C1 segment of cervical spinal cord (tissue), 14 donors: ENCODE measurements at places on chromosomes 6 and 20.

GRCh38 chr20:40293740-40294139 lies 395.3 kb downstream of the MAFB start:
- DNase-seq = no peak

- DNase-seq = no peak
These were observed 506 bp downstream of the RGS17 start for GRCh38 chr6:153130515-153131036.

GRCh38 chr6:39520411-39520810 lies 197.9 kb upstream of the KCNK16 start:
- DNase-seq = no peak

GRCh38 chr20:6501061-6501460 lies 266.4 kb upstream of the BMP2 start:
- DNase-seq = no peak

- DNase-seq = no peak
These were observed 29.4 kb downstream of the THBS2 start for GRCh38 chr6:169224185-169224695.

DNA sequence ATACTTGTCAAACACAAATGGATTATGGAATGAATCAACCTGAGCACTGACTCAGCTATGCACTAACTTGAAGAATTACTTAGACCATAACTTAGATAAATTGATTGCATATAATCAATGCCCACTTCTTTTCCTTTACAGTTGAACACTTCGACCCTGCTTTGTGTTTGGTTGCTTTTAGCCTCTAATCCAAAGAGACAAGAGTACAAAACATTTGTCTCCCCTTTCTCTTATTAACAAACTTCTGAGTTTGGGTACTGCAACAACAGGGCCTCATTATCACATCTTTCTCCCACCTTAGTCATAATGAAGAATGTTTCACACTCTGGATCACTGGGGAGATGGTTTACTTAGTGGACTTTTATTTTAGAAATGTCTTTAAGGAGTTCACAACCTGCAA lies 2.6 kb upstream of the TAAR6 start:
- no peak for DNase-seq
